IMR-90 (cell line): ENCODE measurements at places on chromosomes 7 and 10. TPM values are rescaled to one million over a fixed set of nuclear protein-coding genes. Genes with fewer than 3 reads are reported as not detected.

The PTN gene
- 61.7 and 86.7 TPM in 2 replicates for total RNA-seq

GRCh38 chr7:94344826-94345225, 49.9 kb upstream of the COL1A2 start:
- peak overlapping the region; percentile 11; the same call in 1 of the 2 replicates for H3K27ac ChIP-seq
- H3K27me3 ChIP-seq = no peaks in the 10 kb centered on the region
- no peaks in the 10 kb centered on the region for H3K36me3 ChIP-seq
- H3K4me1 ChIP-seq = peaks cover 16% of the 10 kb centered on the region
- no peak overlapping the region for H3K4me3 ChIP-seq

- H3K4me1 ChIP-seq = no peaks in the 10 kb centered on the region
- no peak overlapping the region for H3K4me3 ChIP-seq
- no peak overlapping the region for H3K27ac ChIP-seq
Observed at GRCh38 chr10:132803416-132804210, 17.7 kb upstream of the NKX6-2 start.

- H3K27ac ChIP-seq = peak within 1 kb of the TSS; percentile 23; the same call in 1 of the 2 replicates
- H3K27me3 ChIP-seq = peaks cover 45% of the 10 kb centered on the region
- no peak for DNase-seq
- H3K36me3 ChIP-seq = no peaks in the 10 kb centered on the region
- peak within 1 kb of the TSS; percentile 87 for H3K4me3 ChIP-seq
Observed at GRCh38 chr10:11017570-11018431, at the start of gene CELF2. Gene CELF2, plus strand, starts transcription at chr10:11017872. Its CDS starts 218 bp downstream, at chr10:11018090.

DNA sequence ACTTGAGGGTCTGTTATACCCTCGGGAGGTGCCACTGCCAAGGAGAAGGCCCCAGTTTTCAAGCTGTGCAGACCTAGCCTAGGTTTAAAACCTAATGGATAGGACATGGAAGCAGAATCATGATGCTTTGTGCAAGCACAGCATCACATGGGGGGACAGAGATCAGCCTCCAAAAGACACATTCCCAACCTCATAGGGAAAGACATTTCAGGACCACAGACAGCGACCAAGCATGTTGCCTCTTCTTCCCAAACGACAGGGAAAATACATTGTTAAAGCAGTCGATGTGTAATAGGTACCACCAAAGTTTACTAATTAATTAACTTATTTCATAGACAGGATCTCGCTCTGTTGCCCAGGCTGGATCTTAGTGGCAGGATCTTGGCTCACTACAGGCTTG, 573.9 kb downstream of the TCERG1L start:
- no peaks in the 10 kb centered on the region for H3K36me3 ChIP-seq
- H3K27ac ChIP-seq = no peak overlapping the region
- DNase-seq = no peak
- H3K27me3 ChIP-seq = no peaks in the 10 kb centered on the region
- no peaks in the 10 kb centered on the region for H3K4me1 ChIP-seq

DNA sequence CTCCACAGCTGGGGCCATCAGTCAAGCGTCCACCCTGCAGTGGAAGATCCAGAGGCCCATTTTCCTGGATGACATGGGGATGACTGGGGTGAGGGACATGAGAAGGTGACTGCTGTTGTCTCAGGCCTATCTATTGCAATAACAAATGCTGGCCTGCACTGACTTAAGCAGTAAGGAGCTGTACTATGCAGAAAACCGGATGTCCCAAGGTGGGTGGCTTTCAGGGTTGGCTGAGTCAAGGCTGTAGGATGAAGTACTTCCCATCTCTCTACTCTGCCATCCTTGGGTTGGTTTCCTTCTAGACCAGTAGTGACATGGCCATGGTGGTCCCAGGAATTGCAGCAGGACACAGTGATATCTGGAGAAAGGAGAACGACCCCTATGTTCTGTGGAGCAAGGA, 48.1 kb downstream of the NEURL1 start:
- H3K4me1 ChIP-seq = peaks cover 3% of the 10 kb centered on the region; the same call in 1 of the 2 replicates
- H3K36me3 ChIP-seq = no peaks in the 10 kb centered on the region
- DNase-seq = no peak
- H3K27me3 ChIP-seq = peaks cover 70% of the 10 kb centered on the region
- no peak overlapping the region for H3K27ac ChIP-seq
